ENCODE measurements at places on chromosomes 12 and 14.

GRCh38 chr12:77667101-77667500 lies 163.6 kb upstream of the NAV3 start:
- DNase-seq, result no peak

- DNase-seq, result peak; percentile 36
Measured at GRCh38 chr14:92039063-92039718, 668 bp downstream of the TRIP11 start.

DNA sequence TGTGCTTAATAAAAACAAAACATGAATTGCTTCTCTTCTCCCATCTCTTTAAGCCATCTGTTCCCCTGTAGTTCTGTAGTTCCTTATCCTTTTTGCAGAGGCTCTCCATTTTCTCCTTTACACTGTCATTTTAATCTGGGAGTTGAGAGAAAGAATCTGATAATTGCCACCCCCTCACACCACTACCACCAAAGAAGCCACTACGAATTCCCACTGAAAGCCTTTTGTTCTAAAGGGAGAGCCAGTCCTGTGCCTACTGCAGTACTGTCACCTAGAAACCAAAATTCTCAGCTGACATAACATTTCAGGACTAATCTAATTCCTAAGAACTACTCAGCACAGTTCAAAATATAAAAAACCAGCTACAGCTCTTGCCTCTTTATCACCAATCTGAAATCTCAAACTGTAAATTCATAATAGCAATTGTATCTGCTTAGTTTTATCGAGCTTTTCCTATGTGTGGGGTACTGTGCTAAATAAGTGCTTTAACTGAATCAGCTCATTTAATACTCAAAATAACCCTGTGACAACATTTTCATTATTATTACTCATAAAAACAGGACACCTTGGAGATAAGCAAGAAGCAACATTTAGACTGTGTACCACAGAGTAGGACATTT lies 72.4 kb downstream of the SPPL3 start:
- no peak for DNase-seq

DNA sequence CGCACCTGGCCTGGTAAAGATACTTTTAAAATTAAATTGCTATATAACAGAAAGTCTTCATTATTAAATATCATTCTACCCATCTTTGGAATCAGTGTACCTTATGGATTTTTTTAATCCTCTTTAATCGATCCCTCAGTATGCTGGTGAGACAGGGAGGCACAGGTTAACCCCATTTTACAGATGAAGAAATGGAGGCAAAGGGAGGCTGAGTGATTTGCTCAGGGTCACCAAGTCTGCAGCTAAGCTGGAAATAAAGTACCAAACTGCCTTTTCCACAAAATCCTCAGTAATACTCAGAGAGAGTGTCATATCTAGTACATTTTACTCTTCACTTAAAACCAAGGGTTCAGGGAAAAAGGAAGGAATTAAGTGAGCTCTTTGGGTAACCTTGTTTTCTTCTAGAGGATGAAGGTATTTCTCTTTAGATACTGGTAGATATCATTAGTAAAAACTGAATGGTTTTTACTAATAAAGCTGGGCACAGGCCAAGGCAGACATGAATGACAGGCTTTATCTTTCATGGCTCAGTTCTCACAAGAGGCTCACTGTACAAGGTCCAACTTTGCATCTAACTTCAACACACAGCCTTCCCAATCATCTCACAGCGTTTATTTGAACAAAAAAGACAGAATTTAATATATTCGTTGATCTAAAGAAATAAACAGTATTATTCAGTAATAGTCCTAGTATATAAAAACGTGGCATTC lies 35.3 kb upstream of the TTC7B start:
- no peak for DNase-seq

DNA sequence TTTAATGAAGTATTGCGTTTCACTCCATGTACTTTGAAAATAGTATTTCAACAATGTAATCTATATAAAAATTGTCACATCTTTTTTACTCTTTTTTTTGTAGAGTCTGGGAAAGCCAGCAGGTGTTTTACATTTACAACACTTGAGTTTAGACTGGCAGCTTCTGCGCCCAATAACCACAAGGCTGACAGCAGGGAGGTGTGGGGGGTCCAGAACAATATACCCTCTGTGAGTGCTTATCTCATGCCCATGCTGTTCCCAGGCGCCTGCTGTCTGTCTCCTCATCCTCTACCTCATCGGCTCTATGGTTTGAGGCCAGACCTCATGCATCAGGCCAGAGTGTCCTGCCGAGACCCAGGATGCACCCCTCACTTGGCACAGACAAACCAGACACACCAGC lies 24.9 kb downstream of the FBRSL1 start:
- no peak for DNase-seq

GRCh38 chr14:83566567-83566966 lies 1963.4 kb upstream of the FLRT2 start:
- no peak for DNase-seq

- DNase-seq, result peak; percentile 44
Measured at GRCh38 chr12:28089338-28089737, 100.9 kb upstream of the CCDC91 start.

GRCh38 chr14:79483477-79484388 lies 727.6 kb downstream of the DIO2 start:
- no peak for DNase-seq

DNA sequence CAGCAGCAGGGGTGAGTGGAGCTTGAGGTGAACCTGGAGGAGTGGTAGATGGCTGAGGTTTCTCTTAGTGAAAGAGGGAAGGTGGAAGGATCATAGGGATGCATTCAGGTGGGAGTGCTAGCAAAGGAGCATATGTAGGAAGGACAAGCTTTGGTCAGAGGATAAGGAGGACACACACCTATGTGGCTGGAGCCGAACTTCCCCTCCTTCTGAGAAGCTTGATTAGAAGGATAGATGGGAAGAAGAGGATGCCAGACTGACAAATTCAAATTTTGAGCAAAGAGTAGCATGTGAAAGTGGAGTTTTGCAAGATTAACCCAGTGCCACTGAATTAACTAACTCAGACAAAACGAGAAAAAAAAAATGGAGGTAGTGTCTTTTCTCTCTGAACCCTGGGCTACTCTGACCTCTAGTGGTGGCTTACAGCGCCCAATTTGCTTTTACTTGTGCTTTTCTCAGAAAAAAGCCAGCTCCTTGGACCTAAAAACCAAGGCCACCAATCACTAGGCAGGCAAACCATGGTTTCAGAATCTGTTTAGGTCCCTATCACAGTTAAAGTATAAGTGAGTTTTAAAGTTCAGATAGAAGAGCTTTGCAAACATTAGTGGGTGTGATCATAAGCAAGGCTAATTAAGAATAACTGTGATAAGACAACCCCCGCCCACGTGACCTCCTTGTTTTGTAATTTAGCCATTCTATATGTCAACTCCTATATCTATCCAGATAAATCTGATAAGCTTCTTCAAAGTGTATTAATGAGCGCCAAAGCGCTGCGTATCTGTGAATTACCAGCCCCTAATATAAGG lies 15.5 kb downstream of the EMP1 start:
- DNase-seq, result no peak

DNA sequence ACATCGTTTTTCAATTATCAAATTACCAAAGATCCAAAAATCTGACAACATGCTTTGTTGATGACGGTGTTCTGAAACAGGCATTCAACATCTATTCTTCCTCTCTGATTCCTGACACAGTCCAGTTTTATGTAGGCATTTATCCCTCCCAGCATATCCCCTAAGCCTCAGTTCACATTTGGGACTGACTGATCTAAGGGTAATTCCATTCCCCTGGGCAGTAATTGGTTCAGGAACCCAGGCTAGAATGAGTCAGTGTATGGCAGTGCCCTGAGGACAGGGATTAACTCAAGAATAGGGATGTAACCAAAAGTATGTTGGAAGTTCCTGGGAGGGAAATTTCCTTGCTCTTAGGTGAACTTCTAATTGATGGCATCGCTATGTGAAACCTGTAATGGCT lies 10.3 kb upstream of the PCNX1 start:
- DNase-seq, result no peak

DNA sequence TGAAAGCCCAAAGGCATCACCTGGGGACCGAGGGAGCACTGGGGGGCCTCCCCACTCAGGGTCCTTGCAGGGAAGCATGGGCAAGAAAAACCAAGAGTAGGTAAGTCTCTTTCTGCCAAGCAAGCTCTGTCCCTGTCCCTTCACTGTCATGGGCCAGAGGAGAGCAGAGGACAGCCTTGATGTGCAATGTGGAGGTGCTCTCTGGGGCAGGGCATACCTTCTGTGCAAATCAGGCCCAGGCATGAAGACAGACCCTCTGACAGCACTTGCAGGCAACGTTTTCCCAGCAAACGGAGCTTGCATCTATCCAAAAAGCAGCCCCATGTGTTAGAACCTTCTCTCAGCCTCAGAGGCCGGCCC lies 192.5 kb upstream of the PWP1 start:
- no peak for DNase-seq

DNA sequence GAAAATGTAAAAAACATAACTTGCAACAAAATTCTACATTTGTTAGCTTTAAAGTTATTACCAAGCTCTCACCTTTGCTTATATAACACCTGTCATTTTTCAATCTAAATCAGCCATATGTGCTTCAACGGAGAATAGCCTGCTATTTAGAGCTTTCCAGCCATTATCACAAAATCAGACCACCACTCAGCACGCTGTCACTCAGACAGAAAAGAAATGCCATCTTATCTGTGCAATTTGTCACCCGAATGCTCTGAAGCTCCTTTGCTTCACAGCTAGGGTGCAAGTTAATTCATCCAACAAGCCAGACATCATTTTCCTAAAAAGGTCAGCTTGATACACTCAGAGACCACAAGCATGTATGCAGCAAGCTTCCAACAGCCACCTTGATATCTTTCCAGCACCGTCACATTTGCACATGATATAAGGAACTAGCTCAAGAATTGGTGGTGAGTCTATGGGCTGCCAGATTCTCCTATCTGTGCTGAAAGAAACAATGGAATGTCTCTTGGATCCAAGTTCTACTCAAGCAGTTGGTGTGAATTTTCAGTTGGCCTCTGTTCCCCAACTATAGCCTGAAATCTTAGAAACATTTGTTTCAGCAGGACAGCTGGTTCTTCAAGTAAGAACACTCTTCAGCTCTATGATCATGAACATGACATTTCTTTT lies 20.0 kb upstream of the IFNG-AS1 start:
- DNase-seq, result peak; percentile 5

- no peak for DNase-seq
Measured at GRCh38 chr12:66302827-66303169, 505 bp downstream of the HELB start.

DNA sequence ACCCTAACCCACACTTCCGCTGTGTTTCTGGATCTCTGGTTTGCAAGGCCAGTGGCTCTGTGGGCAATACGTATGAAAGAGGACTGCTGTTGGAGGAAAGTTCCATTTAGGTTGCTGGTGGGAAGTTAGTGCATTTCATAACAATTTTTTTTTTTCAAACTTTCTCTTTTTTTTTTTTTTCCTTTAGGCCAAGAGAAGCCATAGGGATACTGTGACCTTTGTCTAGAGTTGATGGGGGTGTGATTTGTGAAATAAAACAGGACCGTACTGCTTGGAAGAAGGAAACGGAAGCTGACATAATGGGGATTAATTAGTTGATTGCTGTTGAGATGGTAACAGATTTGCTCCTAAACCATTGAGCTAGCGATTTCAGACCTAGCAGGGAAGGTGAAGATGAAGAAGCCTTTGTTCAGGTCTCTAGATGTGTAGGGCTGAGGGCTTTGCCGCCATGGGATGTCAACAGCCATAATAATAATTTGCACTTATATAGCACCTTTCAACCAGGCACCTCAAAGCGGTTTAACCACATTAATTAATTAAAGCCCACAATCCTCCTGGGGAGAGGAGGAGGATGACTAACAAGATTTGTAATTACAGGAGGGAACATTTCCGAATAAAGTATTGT lies 315.3 kb downstream of the ZFP36L1 start:
- DNase-seq, result no peak

DNA sequence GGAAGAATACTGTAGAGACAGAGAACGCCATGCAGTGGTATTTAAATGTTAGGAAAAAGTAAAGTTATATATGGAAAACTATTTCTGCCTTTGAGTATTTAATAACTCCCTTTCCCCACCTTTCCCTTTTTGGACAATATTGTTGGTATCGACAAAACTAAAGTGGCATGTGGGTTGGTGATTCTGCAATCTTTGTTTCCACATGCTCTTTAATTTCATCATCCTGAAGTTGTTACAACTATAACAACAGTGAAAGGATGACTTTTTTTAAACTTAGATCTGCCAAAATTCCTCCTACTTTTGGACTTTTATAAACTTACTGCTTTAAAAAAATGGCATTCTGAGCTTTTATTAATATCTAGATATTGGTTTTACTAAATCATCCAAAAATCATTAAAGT lies 25.3 kb downstream of the TTC8 start:
- no peak for DNase-seq

All from fibroblast of skin of left quadriceps (primary cell).